Natural killer cell (primary cell): ENCODE measurements at places on chromosomes 1 and 21. TPM values are rescaled to one million over a fixed set of nuclear protein-coding genes. Genes with fewer than 3 reads are reported as not detected.

DNA sequence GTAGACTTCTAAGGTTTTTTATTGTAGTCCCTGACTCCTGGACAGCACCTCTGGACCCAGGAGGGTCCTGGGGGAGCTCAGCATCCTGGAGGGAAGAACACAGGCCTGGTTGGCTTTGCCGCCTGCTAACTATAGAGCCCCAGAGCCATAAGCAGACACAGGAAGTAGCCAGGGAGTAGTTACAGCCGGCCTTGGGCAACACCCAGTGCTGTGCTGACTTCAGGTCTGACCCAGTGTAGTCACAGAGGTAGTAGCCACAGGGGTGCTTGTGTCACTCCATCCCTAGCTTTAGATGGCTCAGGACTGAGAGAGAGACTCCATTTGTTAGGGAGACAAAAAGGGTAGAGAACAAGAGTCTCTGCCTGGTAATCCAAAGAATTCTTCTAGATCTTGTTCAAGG lies 21.9 kb downstream of the MCOLN2 start:
- DNase-seq: no peak
- H3K4me3 ChIP-seq: no peak overlapping the region
- no peak overlapping the region for H3K27ac ChIP-seq
- H3K4me1 ChIP-seq: peaks cover 16% of the 10 kb centered on the region
- no peaks in the 10 kb centered on the region for H3K27me3 ChIP-seq
- no peaks in the 10 kb centered on the region for H3K36me3 ChIP-seq

DNA sequence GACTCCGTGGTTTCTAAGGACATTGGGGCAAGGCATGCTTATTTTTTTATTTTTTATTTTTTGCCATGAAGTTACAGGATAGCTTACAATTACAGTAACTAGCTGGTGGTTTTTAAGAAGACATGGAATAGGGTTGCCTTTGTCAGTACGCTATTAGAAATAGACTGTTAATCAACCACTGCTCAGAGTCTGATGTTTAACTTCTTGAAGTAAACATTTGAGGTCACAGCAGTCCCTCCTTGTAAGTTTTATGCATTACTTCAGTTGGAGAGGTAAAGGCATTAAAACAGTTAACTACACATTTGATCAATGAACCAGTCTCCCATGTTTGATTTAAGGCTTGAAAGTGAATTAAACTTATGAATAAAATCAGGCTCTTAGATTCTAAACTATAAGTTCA lies 19.3 kb upstream of the SHCBP1L start:
- H3K27me3 ChIP-seq: peaks cover 3% of the 10 kb centered on the region
- H3K4me3 ChIP-seq: no peak overlapping the region
- no peaks in the 10 kb centered on the region for H3K36me3 ChIP-seq
- no peaks in the 10 kb centered on the region for H3K4me1 ChIP-seq
- DNase-seq: no peak

GRCh38 chr1:211529453-211529852 lies 37.5 kb upstream of the RD3 start:
- peaks cover 4% of the 10 kb centered on the region for H3K4me1 ChIP-seq
- H3K4me3 ChIP-seq: no peak overlapping the region
- no peaks in the 10 kb centered on the region for H3K36me3 ChIP-seq
- no peak overlapping the region for H3K27ac ChIP-seq
- DNase-seq: no peak

DNA sequence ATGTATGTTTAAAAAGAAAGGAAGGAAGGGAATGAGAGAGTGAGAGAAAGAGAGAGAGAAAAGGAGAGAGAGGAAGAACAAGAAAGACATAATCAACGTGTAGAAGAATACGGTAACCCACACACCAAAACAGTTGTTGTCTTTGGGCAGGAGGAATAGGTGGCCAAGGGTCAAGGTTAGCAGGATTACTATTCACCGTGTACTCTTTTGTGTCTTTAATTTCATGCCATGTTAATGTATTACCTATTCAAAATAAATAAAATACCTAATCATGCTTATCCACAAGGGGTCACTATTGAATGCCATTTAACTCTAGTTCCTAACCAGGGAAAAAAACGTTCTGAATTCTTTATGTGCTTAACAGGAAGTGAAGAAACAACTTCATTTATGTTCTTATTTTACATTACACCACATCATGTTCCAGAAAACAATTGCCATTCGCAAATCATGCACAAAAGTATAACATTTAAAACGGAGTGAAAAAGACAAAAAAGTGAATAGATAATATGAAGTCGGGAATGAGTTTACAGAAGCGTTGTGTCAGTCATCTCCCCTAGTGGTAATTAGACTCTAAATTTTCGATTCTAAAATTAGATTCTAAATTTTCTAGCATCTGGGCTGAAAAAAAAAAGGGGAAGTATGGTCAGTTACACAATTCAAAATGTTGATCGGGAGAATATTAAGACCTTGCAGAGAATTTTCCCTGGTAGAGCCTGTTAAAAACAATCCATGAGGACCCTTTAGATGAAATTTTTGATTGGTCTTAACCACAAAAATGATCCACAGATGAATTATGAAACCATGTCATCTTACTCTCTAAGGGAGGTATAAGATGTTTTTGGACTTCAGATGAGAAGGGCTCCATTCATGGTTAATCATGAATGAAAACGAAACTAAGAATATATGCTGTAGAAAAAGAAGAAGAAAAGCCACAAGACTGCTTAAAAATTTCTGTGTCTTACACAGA lies 700 bp upstream of the KMO start:
- H3K27ac ChIP-seq: peak overlapping the region; percentile 68
- peaks cover 2% of the 10 kb centered on the region for H3K4me1 ChIP-seq
- peak overlapping the region; percentile 75 for H3K4me3 ChIP-seq
- H3K36me3 ChIP-seq: no peaks in the 10 kb centered on the region
- peaks cover 2% of the 10 kb centered on the region for H3K27me3 ChIP-seq
- no peak for DNase-seq

THEM5 gene
- not detected for total RNA-seq

GRCh38 chr1:167412072-167412471 lies 106.3 kb downstream of the CD247 start:
- peaks cover 22% of the 10 kb centered on the region for H3K36me3 ChIP-seq
- no peaks in the 10 kb centered on the region for H3K27me3 ChIP-seq
- peaks cover 5% of the 10 kb centered on the region for H3K4me1 ChIP-seq
